ENCODE measurements at places on chromosomes 4 and X.

DNA sequence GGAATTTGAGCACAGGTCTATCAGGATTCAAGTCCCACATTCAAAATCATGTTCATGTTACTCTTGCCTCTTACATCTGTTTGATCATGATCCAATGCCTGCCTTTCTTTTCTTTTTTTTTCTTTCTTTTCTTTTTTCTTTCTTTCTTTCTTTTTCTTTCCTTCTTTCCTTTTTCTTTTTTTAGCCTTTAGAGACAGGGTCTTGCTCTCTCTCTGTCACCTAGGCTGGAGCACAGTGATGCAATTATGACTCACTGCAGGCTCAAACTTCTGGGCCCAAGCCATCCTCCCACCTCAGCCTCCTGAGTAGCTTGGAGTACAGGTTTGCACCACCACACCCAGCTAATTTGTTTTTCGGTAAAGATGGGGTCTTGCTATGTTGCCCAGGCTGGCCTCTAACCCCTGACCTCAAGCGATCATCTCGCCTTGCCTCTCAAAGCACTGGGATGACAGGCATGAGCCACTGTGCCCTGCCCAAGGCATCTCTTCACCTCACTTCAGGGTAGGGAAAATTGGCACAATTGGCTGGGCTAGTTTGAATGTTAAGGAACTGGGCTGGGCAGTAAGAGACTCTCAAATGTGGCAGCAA, 359.2 kb downstream of the FBXW7 start:
- DNase-seq: no peak

DNA sequence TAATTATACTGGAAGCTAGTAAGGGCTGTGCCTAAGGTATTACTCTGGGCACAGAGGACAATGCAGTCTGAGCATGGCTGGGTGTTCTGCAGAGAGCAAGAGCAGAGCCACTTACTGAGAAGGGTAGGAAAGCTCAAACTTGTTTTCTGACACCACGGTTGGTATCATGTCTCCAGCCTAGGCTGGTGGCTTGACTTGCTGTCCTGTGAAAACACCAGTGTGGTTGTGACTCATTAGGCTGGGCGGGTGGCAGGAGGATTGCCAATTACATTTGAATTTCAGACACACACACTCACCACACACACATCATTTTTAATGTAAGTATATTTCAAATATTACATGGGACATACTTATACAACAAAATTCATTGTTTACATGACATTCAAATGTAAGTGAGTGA, 19.7 kb upstream of the MTM1 start:
- no peak for DNase-seq

DNA sequence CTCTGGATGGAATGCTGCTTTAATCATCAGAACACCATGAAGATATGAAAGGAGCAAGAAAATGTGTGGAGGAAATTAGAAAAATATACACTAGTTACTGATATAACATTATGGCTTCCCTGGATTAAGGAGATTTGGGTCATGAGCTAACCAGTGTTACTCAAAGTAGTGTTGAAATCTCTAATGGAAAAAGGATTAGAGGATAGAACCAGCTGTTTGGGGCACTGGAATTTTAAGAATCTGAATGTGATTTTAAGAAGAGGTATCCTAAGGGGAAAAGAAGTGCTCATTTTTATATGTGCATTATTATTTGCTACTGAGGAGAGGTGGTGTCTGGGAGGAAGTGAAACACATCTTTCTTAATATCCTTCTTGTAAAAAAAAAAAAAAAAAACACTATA, 164.1 kb upstream of the PPARGC1A start:
- DNase-seq: no peak

DNA sequence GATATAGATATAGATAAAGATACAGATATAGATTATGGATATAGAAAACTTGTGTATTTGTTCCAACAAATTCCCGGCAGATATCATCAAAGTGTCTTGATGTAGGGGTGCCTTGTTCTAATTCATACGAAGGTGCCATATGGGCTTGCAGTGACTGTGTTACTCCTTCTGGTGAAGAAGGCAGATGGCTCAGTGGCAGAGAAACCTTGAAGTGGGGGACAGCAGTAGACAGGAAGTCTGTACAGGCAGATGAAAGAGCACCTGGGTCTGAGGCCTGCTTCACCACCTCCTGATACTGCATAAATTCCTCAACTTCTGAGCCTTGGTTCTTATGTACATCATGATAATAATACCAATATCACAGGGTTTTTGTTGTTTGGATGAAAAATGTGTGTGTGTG, 179.5 kb upstream of the GATB start:
- DNase-seq: no peak

DNA sequence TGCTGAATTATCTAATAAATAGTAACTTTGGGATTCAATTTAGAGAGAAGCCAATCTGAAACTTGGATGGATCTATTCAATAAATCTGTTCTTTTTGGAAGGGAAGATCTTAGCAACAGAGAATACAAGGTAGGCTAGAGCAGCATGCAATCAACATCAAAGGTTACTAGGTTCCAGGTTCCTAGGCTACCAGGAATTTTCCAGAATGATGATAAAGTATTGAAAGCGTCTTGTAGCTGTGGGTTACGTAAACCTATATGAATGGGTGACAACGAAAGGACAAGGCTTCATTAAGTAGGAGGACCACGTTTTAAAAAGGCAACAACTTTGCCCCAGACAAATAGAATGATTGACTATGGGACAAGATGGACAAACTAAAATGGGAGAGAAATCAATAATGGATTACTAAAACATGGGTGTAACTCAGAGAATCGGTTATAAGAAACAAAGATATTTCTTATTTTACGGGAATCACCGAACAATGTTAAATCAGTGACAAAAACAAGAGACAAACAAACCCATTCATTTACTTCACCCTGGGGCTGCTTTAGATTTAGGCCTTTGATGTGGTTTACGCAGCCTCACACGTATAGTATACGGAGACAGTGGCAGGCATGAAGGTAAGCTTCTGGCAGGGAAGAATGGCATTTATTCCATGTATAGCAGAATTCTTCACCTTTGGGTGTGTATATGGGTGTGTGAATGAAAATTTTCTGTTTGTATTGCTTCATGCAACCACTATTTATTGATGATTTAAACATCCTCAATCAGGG, 732.6 kb upstream of the PABPC4L start:
- no peak for DNase-seq

- no peak for DNase-seq
Observed at GRCh38 chr4:137861682-137862081, 329.4 kb upstream of the PCDH18 start.

DNA sequence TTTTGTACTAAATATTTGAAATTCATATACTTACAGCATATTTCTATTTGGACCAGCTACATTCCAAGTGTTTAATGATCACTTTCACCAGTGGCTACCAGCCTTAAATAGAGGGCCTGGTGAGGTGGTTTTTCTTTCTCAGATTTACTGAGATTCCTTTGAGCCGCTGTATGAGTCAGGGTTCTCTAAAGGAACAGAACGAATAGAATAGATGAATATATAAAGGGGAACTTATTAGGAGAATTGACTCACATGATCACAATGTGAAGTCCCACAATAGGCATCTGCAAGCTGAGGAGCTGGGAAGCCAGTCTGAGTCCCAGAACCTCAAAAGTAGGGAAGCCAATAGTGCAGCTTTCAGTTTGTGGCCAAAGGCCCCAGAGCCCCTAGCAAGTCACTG, 146.2 kb upstream of the TLL1 start:
- no peak for DNase-seq
